Activated T-helper 9 cell treated with anti-CD3 and anti-CD28 coated beads, Interleukin-2, amount 50 U/mL, for 16 hours (primary cell): ENCODE measurements at places on chromosomes 1 and 21.

- no peak for DNase-seq
These were observed 49.5 kb upstream of the RAB4A start for GRCh38 chr1:229221106-229222019.

DNA sequence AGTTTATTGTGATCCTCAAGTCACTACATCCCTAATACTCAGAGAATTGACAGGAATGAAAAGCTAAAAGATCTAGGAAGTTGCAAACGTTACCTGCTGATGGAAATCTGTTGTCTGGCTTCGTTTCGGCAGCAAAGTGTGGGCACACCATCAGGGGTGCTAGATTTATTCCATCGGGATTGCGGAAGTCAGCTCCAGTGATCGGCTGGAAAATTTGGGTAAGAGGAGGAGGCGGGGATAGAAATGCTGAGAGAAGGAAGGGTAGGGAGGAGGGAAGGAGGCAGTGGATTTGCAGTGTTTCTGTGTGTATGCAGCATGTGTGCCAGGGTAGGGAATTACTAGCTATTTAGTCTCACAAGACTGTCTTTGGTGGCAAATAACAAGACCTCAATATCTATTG is at the start of gene CTSK:
TSS of gene CTSK (minus strand) at position 140 of the 400 bp plus-strand sequence. CDS start 1,455 bp downstream, outside the sequence.
- DNase-seq: no peak

- no peak for DNase-seq
These were observed 46.8 kb upstream of the USP25 start for GRCh38 chr21:15682977-15683376.

DNA sequence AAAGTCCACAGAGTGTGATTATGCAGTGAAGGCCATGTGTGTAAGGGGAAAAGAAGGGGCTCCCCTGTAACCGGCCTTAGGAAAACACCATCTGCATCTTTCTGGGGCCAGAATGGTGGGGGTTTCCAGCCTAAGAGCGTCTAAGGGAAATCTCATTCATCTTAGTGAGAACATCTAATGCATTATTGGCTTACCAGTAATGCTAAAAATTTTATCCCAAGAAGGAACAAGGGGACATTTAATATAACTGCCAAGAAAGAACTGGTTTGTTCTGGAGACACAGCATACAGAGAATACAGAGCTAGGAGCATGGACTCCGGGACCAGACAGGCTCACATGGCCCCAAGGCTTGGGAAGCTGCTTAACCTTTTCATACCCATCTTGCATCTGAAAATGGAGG is 58.3 kb upstream of the DSCAM start:
- DNase-seq: no peak

DNA sequence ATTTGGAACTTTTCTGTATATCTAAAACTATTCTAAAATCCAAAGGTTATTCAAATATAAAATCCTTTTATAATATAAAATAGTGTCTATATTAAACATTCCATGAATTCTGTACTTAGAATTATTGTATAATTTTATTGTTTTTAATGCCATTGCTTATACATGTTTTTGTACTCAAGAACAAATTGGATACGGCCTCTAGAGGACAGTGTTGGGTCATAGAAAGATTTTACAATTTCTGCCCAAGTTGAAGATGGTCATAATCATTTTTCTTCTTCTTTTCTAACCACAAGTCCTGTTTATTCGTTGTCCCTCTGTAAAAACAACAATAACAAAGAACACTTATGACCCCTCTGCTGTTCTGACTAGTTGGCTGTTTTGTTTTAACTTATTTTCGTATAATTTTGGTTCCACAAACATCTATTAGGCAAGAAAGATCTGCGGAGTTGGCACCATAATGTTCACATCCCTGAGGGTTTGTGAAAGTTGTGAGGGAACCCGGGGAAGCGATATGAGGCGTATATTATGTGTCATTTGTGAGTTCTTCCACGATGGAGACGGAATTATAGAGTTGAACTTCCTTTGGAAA is 75.7 kb upstream of the KIF26B start:
- DNase-seq: no peak

- DNase-seq: no peak
These were observed 1.7 kb downstream of the NFASC start for GRCh38 chr1:204872262-204872881.
